ENCODE measurements at places on chromosomes 5 and 9. TPM values are rescaled to one million over a fixed set of nuclear protein-coding genes. Genes with fewer than 3 reads are reported as not detected.

FOXI1 gene
- not detected for total RNA-seq

IFNB1 gene
- 1.6 TPM for total RNA-seq

PCDHGA12 gene
- total RNA-seq = 0.12 TPM

SLC25A2 gene
- 0.63 TPM for total RNA-seq

DNA sequence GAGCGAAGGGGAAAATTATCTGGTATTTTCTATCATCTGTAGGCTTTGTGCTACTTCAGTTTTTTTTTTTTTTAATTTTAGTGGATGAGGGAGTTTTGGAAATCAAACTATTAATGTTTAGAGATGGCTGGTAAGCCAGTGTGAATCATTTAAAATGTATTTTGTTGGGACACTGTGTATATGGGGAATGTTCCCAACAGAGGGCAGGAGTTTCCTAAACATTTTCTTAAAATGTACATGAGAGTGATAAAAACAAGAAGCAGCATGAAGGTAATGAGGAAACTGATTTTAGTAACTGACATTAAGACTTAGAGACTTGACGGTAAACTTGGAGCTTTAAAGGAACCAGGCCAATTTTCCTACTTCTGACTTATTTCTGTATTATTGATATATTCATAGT is 68.2 kb upstream of the ITGA2 start:
- no peak for DNase-seq

DNA sequence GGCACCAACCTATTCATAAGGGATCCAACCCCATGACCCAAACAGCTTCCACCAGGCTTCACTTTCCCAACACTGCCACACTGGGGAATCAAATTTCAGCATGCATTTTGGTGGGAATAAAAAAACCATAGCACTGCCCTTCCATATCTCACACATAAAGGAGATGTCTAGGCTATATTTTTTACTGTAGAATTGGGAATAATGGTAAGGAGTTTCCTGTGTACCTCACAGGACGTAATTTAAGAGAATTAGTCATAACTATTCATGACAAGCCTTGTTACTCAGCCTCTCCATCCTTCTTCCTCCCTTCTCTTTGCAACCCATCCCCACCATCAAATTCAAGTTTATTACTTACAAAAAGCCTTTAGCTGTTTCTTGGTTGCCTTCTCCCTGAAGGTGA is 352.1 kb downstream of the MLLT3 start:
- no peak for DNase-seq

DNA sequence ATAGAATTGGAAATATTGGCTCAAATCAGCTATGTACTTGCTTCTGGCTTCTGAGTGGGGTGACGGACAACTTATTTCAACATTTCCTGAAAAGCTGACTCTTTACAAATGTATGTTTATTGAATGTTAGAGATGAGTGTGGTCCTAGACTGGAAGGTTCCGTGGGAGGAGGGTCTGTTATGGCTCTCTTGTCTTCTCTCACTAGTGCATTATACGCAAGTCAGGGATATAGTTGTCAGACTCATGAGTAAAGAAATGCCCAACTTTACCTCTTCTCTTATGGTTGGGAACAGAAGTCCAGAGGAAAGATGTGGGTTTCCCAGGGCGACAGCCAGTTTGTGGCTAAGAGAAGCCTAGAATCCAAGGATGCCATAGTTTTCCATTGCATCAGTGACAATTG is 839.3 kb upstream of the WWC1 start:
- no peak for DNase-seq

DNA sequence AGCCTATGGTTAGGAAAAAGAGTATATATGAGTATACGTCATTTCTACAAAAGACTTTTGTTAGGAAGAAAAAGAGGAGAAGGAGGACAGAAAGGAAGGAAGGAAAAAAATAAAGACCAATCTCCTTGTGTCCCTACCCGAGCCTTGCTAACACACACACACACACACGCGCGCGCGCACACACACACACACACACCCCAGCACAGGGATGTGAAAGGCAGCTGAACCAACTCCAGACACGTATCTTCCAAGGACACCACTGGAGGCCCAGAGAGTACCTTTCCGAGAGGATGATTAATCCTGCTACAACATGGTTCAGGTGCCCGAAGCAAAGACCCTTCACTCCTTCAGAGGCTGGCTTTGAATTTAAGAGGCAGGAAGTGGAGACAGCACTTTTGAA is 56.9 kb upstream of the GALNT10 start:
- no peak for DNase-seq

GRCh38 chr5:171801839-171802238 is 16.2 kb downstream of the SMIM23 start:
- no peak for DNase-seq

DNA sequence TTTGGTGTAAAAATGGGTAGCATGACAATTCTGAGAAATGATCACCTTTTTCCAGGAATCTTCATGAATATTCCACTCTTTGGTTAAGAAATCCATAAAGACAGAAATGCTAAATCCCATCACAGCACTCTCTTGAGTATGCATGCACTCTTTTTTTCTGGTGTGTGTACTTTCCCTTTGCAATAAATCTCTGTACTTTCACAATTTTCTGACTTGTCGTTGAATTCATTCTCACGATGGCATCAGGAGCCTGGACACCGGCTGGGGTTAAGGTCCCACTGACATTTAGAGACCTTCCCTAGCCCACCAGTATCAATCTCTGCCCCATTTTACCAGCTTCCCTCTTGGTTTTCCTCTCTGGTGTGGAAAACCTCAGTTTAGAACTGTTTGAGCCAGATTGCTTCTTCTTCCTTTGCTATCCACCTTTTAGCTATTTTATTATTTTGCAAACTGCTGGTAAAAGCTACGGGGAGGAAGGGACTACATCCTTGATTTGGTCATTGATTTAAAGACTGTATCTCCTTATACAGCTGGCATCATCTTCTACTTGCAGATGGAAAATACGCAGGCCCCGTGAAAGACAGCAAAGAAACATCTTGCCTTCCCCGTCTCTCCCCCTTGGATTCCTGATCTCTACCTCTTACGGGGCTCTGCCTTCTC is 59.9 kb upstream of the ZFR start:
- no peak for DNase-seq

GRCh38 chr9:17017931-17018491 is 116.8 kb upstream of the CNTLN start:
- no peak for DNase-seq

DNA sequence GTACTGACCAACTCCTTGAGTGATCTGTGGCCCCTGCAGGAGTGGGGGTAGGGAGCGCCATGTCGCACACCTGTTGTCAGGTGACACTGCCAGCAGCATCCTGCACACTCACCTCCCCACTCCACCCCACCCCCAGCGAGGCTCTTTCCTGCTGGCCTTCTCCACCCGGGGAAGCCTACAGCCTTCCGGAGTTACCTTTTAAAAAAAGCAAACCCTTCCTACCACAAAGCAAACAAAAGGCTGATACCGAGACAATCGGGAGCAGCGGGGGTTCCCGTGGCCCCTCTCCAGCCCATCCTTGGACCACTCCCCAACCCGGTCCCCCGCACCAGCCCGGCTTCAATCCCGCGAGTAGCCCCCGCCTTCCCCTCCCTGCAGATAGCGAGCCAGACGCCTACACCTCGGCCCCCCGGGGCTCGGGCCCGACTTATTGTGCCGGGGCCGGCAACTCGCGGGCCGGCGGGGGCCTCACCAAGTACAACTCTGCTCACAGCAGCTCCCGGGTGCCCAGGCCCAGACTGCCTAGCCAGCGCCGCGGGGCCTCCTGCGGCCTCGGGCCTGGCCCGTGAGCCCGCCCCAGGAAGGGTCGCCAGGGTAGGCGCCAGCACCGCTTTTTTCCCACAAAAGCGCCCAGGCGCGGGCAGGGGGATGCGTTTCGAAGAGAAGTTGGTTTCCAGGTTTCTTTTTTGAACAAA is 724 bp downstream of the MACROH2A1 start:
- DNase-seq = peak; percentile 60

GRCh38 chr5:36250427-36250826 is 8.7 kb upstream of the NADK2 start:
- DNase-seq = no peak

Measured in activated T-cell treated with anti-CD3 and anti-CD28 coated beads, Interleukin-2, amount 50 U/mL, for 72 hours (primary cell).